ENCODE measurements at places on chromosomes 7 and 10.

- no peak for DNase-seq
Measured at GRCh38 chr7:128164061-128164954, 76.8 kb upstream of the LEP start.

DNA sequence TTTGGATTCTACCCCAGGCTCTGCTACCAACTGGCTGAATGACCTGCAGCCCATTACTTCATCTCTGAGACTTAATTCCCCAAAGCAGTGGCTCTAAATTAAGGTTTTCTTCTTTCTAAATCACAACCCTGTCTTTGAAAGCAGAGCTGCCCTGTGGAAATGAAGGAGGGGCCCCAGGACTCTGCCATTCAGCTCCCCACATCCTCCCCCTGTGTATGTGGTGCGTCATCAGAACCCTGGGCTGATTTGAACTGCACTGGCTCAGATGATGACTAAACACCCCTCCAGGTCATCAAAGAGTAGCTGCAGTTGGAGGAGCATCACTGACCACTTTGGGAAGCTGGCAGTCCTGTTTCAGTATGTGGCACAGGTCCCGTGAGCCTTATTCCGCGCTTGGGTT lies 46.6 kb downstream of the BPGM start:
- DNase-seq: peak; percentile 26

DNA sequence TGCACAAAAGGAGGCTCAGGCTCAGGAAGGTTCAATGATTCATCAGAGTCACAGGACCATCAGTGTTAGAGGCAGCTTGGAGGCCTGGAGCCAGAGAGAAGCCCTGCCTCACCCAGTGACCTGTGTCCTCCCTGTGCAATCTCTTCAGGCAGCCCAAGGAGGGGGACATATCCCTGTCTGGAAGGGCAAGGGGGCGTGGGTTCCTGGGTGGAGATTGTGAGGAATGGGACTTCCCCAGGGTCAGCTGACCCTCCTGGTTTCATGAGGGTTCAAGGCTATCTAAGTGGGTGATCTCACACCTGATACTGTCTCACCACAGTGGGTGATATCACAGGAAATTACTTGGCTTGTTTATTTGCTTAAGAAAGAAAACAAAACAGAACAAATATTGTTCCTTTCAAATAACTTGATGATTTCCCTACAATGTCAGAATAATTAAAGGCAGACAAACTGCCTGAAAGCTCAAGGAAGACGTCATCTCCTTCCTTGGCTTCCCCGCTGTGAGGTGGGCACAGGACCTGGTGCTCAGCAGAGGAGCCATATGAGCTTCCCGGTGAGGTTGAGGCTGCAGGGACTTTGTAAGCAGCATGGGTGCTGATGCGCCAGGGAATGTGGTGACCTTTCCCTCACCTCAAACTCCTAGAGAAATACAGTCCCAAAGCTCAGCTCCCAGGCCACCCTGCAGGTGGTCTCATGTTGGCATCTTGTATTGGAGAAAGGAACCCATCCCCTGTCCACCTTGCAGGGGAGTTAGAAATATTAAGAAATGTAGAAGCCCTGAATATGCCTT lies 763.2 kb downstream of the GRID1 start:
- no peak for DNase-seq

GRCh38 chr10:78118591-78118990 lies 84.9 kb downstream of the RPS24 start:
- DNase-seq: no peak

DNA sequence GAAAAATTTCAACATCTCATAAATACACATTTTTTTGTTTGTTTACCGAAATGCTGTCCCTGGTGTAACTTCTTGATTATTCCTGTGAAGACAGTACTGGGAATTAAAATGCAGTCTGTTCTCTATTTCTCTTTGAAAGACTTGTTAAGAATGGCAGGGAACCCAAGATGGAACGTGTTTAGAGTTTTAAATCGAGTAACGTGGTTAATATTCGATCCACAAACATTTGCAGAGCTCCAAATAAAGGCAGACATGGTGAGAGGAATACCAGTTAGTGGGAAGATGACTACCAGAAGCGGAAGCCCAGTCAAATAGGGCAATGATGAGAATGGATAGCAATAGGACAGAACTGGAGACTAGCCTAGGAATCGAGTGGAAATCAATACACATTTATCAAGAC lies 6.7 kb downstream of the PON3 start:
- no peak for DNase-seq

Data from stimulated activated CD4-positive, alpha-beta T cell treated with anti-CD3 and anti-CD28 coated beads, Interleukin-15, amount 100 ng/mL, for 48 hours (primary cell).